ENCODE measurements at places on chromosomes 1 and 21.

DNA sequence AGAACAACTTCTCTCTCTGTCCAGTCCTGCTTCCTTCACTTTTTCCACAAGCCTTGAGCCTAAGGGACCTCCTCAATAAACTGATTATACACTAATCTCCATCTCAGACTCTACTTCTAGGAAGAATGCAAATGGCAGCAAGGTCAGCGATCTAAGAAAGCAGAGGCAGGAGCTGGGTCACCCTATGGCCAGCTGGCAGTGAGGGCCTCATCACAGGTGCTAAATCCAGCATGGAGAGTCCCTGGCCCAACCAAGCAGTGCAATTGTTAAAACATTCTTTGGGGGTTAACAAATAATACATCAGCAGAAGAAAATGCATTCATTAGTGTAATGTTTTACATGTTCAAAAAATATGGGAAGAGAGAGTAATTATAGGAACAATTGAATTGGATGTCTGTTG lies 416.0 kb downstream of the SIPA1L2 start:
- no peak for DNase-seq

DNA sequence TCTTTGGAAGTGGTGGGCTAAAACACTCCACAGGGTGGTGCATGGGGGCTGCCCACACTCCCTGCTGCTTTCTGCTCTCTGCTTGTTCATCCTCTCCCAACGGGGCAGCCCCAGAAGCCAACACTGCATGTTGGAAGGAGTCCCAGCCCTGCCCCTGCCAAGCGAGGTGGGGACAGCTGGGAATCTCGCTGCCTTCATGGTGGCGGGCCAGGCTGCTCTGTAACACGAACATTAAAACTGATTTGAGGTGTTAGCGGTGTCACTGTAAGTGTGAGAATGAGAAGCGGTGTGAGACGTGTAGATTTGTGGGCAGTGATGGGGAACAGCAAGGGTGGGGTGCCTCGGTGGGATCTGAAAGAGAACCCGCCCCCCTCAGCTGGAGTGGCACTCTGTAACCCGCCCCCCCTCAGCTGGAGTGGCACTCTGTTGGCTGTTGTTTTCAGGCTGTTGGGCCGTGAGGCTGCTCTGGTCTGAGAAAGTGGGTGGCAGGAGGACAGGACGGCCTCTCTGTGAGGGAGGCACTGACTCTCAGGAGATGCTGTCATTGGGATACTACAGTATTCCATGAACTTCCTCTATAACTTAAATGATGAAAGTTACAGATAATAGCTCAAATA lies 80.9 kb downstream of the PCBP3 start:
- DNase-seq: no peak

GRCh38 chr1:89986020-89986419 lies 8.9 kb upstream of the ZNF326 start:
- DNase-seq: no peak

- no peak for DNase-seq
Observed at GRCh38 chr1:43968348-43968948, 1.4 kb upstream of the DPH2 start.

GRCh38 chr21:17002594-17003257 lies 510.1 kb upstream of the CXADR start:
- no peak for DNase-seq

GRCh38 chr1:91572044-91572443 lies 71.4 kb downstream of the CDC7 start:
- DNase-seq: no peak

DNA sequence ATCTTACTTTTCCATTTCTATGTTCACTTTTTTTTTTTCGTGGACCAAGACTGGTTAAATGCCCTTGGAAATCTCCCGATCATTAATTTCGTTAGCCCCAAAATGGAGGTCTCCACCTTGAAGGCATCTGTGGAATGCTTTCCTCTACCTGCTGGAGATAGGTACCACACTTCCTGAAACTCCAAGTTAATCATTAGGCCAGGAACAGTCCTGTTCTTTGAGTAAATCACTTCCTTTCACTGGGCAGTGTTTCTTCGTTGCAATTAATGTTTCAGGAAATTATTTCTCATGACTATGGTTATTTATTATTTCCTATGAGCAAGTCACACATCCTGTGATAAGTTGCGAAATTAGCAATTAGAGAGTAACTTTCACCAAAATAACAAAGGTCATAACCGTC lies 225.2 kb upstream of the LYPLAL1 start:
- DNase-seq: no peak

- DNase-seq: no peak
Observed at GRCh38 chr1:31866450-31867032, 50.7 kb upstream of the SPOCD1 start.

GRCh38 chr1:53294567-53294966 lies 33.3 kb downstream of the LRP8 start:
- peak; percentile 21 for DNase-seq

- DNase-seq: no peak
Observed at GRCh38 chr21:34027721-34028461, 45.5 kb upstream of the MRPS6 start.

DNA sequence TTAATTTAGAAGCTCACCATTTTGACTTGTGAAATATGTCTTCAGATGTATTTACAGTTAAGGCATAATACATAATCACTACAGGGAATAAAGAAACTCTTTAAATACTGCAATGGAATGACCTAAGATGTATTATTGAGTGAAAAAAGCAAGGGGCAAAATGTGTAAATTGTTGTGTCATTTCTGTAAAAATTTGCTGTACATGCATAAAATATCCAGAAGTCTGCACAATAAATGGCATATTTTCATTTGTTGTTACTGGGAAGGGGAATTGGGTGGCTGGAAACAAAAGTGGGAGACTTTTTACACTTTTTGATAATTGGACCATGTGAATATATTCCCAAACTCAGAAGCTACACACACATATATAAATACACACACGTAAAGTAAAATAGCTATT lies 17.1 kb downstream of the LRIG2 start:
- DNase-seq: no peak

GRCh38 chr21:45113543-45113942 lies 39.2 kb downstream of the ADARB1 start:
- no peak for DNase-seq

DNA sequence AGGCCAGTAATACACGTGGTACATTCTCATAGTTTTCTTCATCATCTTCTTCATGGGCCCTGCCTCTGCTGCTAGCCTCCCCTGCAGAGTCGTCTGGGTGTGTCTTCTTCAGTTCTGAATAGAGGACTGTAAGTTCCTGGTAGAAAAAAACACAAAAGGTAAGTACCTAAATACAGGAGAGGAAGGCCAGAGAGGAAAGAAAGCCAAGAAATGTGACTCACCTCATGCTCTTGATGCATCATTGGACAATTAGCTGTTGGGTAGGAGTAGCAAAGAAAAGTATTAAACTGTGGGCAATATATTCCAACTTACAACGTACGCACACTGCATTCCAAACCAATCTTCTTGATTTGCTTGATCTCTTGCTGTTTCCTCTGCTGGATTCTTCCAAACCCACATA lies 21.8 kb downstream of the FCRL3 start:
- DNase-seq: no peak

DNA sequence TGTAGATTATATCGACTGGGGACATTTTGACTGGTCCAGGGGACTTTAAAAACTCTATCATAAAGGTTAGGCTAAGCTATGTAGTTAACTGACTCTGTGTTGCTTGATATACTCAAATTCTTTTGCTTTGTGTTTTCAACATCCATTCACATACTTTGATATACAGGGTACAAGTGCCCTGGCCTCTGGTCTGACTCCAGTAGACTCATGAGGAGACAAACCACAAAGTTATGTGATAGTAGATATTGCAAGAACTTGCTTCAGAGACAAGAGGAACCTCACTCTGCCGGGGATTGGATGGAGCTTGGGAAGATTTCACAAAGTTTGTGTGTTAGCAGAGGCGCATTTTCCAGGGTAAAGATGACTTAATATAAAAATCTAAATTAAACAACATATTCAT lies 1.3 kb downstream of the GORAB start:
- DNase-seq: no peak

DNA sequence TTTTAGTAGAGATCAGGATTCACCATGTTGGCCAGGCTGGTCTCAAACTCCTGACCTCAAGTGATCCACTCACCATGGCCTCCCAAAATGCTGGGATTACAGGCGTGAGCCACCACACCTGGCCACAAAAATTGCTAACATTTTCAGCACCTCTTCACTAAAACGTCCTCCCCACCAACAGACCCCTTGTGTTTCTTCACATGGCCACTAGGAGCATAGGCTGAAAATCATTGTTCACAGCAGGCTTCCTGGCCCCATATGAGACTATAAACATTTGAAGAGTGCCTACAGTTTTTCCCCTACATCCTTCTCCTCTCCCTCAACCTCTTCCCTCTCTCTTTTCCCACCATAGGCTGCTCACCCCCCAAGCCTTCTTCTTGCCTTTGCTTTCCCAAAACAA lies 28.0 kb upstream of the SFPQ start:
- no peak for DNase-seq

DNA sequence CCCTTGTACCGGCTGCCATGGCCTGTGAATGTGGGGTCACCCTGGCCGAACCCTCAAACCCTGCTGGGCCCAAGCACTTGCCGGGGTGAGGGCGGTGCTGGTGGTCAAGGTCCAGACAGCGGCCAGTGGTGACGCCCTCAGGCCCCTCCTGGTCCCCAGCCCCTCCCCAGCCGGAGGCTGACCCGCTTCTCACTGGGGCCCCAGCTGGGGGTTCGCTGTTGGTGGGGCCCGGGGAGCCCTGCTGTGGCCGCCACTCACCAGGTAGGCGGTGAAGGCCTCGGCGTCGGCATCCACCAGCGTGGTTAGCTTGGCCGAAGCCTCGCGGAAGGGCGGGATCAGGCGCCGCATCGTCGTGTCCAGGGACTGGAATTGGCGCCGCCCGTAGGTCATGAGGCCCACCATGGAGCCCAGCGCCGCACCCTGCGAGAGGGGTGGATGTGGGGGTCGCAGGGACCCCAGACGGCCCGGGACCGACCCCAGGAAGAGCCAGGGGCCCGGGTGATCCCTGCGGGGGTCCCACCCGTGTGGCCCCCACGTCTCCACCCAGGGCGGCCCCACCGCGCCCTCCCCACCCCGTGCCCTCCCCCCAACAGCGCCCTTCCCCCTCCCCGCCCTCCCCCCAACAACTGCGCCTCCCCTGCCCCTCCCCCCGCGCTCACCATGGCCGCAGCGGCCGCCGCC lies 10.1 kb downstream of the FTCD start:
- no peak for DNase-seq

- DNase-seq: no peak
Observed at GRCh38 chr1:248730507-248731335, 24.8 kb downstream of the LYPD8 start.

- no peak for DNase-seq
Observed at GRCh38 chr1:147837964-147838292, 64.7 kb upstream of the GJA8 start.

- no peak for DNase-seq
Observed at GRCh38 chr1:184428604-184429003, 41.8 kb downstream of the C1orf21 start.

GRCh38 chr1:23343221-23344110 lies 618 bp downstream of the HNRNPR start:
- DNase-seq: peak; percentile 71

GRCh38 chr1:83760226-83761021 lies 238.5 kb downstream of the TTLL7 start:
- DNase-seq: no peak

DNA sequence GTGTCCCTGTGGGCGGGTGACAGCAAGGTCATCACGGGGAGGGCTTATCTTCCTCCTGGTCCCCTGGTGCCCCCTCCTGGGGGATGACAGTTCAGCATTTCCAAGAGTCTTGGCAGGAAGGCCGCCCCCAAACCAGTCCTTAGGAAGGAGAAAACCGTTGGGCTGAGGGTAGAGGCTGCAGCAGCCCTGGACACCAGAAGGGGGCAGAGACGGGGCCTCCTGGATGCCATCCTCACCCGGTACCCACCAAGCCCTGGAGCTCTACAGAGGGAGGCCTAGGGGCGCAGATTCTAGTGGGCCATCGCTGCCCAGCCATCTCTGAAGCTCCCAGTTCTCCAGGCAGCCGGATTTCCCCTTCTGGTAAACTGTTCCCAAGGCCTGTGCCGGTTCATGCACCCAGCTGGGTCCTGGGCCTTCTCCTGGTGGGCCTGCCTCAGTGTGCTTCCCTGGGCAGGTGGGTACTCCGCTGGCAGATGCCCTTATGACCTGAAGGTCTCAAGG lies 14.8 kb upstream of the ZNF669 start:
- no peak for DNase-seq

GRCh38 chr1:32063261-32063681 lies 9.5 kb upstream of the TMEM39B start:
- no peak for DNase-seq

- DNase-seq: no peak
Observed at GRCh38 chr1:59046730-59047157, 250.2 kb upstream of the FGGY start.

DNA sequence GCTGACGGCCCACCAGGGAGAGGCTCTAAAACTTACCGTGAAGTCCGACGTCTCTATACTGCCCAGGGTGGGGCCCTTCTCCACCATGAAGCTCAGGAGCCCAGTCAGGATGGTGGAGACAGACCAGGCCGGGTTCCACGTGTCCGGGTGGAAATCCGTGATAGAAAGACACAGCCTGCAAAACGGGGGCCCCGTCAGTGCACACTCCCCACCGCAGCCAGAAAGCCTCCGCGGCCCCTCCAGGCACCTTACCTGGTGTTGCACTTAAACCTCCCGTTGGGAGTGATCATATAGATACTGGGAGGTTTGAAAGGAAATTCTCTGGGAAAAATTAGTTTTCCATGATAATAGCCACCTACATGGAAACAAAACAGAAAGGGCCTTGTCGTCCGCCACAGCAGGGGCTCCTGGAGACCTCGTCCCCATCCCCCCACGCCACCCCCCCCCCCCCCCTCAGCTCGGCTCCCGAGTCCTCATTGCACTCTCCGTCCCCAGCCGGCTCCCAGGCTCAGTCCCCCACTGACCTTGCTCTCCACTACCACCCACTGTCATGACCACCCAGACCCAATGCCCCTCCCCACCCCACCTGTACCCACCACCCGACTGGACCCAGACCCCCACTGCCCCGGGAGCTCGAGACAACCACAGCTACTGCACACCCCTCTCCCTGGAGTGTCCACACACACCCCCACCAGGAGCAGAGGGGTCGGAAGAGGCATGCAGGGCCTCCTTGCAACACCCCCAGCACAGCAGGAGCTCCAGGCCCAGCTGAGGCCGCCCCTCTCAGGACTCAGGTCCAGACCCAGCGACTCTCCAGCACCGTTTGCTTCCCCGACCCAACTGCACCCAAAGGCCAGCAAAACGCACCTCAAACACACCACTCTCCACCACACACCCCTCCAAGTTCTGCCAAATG lies 10.7 kb upstream of the C1QTNF12 start:
- peak; percentile 40 for DNase-seq

DNA sequence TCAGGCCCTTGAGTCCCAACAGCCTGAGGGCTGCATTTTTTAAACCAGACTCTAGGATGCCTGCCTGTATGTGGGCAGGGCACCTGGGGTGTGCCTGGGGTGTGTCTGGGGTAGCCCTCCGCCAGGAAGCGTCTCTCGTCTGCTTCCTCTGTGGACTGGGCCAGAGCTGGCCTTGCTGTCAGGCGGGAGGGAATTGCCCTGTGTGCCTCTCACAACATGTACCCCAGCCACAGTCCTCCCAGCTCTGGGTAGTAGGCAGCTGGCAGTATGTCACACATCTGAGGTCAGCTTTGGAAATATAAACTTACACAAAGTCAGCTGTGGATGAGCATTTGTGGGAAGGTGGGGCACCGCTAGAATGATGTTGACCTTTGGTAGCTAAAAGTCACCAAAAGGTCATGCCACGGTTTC lies 13.0 kb downstream of the TRAF5 start:
- no peak for DNase-seq

Data from Right ventricle myocardium inferior (tissue), 1 donor.